ENCODE measurements at places on chromosomes 3 and 15.

DNA sequence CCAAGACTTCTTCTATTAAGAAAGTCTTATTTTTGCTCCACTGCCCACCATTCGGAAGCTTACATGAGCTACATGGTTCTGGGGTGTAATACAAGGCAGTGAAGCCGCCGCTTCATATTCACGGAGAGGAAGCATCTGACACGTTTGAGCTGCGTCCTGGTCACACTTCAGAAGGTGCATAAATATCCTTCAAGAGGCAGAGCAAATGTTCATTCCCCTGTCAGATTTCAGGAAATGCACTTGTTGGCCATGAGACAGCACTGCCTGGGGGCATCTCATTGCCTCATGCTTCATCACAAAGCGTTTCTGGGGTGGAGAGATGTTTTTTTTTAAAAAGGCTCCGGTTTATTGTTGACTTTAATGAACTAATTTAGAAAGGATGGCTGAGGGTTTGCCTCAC is 119.9 kb downstream of the CADPS start:
- DNase-seq, result no peak

- DNase-seq, result no peak
Observed at GRCh38 chr3:73136941-73137340, 75.5 kb downstream of the EBLN2 start.

GRCh38 chr3:11455956-11456355 is 183.8 kb downstream of the ATG7 start:
- no peak for DNase-seq

GRCh38 chr15:64507293-64507802 is 47.0 kb downstream of the ZNF609 start:
- DNase-seq, result no peak

DNA sequence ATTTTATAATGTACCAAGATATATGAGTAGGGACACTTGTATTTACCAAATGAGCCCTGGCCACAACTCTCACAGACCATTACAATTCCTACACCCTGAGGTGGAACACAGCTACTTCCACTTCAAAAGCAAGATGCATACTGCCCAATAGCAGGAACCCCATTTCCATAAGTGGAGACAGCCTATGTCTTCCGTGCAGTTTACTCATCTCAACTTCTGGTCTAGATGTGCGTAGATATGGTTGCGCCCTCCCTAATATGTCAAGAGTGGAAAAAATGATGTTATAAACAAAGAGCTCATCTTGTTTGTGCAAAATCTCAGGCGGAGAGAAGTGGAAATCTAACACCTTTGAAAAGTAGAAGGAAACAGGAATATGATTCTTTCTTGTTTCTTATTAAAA is 44.6 kb downstream of the RAB27A start:
- no peak for DNase-seq

DNA sequence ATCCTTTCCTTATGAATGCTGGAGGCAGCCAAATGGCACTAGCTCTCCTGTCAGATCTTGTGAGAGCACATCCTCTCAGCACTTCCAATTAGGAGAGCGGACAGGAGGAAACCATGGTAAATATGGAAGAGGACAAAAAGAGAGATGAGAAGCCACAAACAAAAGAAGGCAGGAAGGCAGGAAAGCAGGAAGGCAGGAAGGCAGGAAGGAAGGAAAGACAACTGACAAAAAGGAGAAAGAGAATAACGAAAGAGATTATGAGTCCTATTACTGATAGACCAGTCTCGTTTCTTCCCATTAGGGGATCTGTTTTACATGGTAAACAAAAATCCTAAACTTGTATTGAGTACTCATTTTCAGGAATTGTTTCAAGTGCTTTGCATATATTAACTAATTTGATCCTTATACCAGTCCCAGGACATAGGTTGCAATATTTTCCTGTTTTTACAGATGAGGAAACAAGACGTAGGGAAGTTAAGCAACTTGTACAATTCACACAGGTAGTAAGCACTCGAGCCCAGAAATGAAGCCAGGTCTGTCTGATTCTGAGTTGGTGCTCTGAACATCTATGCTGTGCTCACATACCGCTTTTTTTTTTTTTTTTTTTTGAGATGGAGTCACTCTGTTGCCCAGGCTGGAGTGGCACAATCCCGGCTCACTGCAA is 4.2 kb downstream of the BCL2A1 start:
- DNase-seq, result no peak

DNA sequence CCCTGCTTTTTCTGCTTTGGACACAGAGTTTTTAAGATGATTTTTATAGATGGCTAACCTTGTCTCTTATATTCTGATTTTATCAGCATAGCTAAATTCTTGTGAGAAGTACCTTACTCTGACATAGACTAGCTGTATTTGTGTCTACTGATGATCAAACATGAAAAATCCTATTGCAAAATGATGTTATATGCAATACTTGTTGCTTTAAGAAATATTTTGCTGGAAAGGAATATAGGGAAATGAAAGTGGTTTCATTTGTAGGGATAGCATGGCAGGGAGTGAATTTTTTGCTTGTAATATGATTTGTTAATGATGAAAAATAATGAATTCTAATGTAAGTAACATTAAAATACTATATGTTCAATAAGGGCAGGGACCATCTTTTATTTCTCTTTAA is 35.9 kb downstream of the CFAP91 start:
- DNase-seq, result no peak

DNA sequence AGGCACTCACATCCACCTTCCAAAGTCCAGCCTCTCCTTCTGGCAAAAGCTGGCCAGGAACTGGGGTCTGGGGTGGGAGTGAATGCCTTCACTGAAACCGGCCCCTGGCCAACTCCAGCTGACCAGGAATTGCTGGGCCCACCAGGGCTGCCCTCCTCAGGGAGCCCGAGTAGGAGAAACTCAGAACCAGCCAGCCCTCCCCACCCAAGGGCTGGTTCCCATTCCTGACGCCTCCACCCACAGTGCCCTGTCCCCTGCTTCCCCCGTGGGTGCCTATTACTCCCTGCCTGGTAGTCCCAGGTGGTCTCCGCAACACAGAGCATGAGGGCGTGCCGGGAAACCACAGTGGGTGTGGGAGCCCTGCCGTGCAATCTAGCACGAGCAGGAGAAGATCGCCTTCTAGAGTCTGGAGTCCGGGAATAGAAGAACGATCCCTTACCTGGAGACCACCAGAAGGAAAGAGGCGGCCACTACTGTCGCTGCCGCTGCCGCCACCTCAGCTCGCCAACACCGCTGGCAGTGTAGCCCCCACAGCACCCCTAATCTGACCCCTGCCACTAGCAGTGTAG is 178.8 kb downstream of the POTEB3 start:
- no peak for DNase-seq

- DNase-seq, result no peak
Observed at GRCh38 chr3:135161425-135161824, 366.4 kb downstream of the EPHB1 start.

DNA sequence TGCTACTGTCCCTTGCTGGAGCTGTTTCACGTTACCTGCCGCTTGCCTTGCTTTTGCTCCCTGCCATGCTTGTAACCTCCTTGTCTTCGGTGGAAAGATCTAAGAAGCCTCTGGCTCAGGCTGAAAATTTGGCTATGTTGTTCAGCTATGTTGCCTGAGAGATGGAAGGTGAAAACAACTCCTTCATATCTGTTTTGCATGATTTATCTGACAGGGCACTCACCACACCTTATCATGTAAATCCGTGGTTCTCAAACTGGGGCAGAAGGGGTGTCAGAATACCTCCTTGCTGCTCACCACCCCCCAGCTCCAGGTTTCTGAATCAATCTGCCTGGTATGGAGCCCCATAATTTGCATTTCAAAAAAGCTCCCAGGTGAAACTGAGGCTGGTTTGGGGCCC is 6.5 kb upstream of the CORO2B start:
- no peak for DNase-seq

DNA sequence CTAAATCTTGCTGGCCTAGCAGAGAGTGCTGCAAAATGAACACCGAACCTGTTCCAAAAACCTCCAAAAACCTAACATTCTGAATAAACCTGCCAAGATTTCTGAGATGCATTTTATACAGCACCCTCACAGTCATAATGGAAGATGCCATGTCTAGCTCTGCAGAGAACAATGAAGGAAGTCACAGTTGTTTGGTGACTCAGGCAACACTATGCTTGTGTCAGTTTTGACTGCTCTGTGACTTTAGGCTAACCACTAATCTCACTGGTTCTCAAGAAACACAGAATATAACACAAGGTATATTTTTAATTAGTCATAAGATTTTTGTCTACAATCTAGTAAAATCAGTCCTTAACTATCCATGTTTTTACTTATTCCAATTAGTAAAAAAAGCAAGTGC is 606.6 kb downstream of the TBL1XR1 start:
- DNase-seq, result no peak

- DNase-seq, result no peak
Observed at GRCh38 chr3:17065315-17065714, 180.6 kb downstream of the PLCL2 start.

DNA sequence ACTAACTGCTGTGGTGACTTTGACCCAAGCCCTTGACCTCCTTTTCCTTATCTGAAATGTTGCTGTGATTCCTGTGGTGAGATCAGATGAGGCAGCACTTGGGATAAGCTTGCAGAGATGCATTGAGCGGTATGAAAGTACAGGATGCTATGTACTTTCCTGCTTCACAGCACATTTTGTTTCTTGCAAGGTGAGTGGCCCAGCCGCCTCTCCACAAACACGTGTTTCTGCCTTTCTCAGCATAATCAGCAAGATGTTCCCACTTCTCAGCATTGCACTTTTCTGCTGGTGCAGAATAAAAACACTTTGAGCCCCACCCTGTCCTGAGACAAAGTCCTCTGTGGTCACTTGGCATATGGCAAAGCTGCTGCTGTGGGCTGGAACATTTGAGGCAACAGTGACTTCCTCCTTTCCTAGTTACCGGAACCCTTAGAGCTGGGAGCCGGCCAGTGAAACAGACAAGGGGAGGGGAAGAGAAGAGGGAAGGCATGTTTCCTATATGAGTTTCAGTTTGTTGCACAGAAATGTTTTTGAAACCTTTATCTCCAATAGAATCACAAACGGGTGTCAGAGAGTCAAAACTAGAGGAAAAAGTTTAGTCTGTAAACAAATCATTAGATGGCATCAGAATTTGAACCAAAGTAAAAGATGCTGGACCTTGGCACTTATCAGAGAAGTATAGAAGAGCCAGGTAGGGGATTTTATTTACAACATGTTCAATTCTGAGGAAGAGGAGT is 5.0 kb downstream of the NUDT16 start:
- DNase-seq, result no peak

GRCh38 chr15:22979238-22980188 is 655 bp downstream of the CYFIP1 start:
- DNase-seq, result peak; percentile 43

- no peak for DNase-seq
Observed at GRCh38 chr15:83077491-83078230, 10.6 kb upstream of the BTBD1 start.

DNA sequence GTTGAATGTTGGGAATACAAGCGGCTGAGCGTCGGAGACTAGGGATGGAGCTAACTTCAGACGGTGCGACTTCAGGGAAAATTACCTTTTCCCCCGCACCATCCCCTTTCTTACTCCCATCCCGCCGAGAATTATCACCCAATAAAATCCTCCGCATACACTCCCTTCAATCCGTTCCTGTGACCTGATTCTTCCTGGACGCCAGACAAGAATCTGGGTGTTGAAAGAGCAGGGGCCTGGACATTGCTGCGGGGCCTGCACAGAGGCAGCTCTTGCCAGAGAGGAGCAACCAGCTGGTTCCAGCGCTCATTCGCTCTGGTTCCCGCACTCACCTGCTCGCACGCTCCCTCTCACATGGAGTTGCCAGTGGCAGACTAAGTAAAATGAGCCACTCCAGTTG is 241.9 kb downstream of the ALCAM start:
- DNase-seq, result no peak

- DNase-seq, result no peak
Observed at GRCh38 chr3:127729556-127730056, 56.9 kb downstream of the ABTB1 start.

DNA sequence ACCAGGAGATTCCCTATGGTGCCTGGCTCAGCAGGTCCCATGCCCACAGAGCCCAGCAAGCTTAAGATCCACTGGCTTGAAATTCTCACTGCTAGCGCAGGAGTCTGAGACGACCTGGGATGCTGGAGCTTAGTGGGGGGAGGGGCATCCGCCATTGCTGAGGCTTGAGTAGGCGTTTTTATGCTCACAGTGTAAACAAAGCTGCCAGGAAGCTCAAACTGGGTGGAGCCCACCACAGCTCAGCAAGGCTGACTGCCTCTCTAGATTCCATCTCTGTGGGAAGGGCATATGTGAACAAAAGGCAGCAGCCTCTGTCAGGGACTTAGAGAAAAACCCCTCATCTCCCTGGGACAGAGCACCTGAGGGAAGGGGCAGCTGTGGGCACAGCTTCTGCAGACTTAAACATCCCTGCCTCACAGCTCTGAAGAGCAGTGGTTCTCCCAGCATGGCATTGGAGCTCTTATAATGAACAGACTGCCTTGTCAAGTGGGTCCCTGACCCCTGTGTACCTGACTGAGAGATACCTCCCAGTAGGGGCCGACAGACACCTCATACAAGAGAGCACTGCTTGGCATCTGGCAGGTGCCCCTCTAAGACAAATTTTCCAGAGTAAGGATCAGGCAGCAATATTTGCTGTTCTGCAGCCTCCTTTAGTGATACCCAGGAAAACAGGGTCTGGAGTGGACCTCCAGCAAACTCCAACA is 231.5 kb upstream of the SETMAR start:
- DNase-seq, result no peak

- DNase-seq, result no peak
Observed at GRCh38 chr3:65303431-65303830, 615.6 kb upstream of the ADAMTS9 start.

GRCh38 chr3:155161640-155162292 is 81.6 kb downstream of the MME start:
- DNase-seq, result no peak

- no peak for DNase-seq
Observed at GRCh38 chr3:48423241-48423882, 6.5 kb downstream of the PLXNB1 start.

GRCh38 chr3:48503401-48504050 is 448 bp downstream of the SHISA5 start:
- DNase-seq, result no peak

DNA sequence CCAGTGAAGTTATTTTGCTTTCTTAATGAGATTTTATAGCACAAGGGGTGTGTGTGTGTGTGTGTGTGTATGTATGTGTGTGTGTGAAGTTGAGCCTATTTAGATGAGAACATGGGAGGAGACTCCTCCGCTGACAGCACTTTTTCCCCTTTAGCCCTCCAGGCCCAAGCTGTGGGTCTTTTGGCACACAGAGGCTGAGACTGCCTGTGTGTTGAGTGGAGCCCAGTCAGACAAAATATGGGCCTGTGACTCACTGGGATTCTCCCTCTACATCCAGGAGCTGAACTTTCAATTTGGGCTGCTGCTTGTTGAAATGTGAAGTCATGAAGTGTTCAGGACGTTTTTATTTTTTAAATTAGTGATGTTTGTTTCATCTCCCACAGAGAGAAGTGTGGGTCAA is 108.0 kb downstream of the MFSD1 start:
- DNase-seq, result no peak

- no peak for DNase-seq
Observed at GRCh38 chr3:116950301-116951055, 240.9 kb downstream of the TUSC7 start.

- DNase-seq, result no peak
Observed at GRCh38 chr3:47617086-47618010, 38.7 kb upstream of the CSPG5 start.
